ENCODE measurements at places on chromosomes 16 and 17.
A peak's percentile ranks its signal among the peaks of the same experiment; 100 is the strongest.

- no peak for DNase-seq
Measured at GRCh38 chr16:88007321-88007731, 56.1 kb downstream of the BANP start.

DNA sequence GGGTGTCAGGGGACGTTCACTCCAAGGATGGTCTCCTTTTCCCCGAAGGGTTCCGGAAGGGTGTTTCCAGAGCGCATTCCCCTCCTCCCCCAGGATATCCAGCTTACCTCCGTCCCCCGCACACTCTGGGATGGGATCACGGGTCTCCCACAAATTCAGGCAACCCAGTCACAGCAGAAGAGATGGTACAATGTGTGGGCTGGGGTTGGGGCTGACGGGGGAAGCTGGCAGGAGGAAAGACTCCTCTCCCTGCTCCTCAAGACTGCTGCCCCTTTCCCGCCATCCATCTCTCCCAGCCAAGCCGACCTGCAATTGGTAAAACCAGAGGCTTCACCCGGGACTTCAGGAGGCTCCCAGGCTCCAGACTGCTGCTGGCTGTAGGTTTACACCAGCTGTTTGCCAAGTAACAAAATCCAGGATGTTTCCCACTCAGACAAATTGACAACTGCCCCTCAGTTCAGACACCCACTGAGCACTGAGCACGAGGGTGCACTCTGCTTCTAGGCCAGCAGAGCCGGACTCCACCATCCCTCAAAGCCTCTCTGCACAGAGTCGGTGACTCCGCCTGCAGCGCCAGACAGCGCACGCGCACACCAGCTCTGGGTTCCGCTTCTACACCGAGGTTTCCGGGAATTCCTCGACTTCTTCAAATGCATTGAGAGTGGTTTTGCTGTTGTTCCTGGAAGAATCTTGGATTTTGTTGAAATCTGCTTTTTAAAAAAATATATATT lies 37.7 kb downstream of the ASPA start:
- no peak for DNase-seq

DNA sequence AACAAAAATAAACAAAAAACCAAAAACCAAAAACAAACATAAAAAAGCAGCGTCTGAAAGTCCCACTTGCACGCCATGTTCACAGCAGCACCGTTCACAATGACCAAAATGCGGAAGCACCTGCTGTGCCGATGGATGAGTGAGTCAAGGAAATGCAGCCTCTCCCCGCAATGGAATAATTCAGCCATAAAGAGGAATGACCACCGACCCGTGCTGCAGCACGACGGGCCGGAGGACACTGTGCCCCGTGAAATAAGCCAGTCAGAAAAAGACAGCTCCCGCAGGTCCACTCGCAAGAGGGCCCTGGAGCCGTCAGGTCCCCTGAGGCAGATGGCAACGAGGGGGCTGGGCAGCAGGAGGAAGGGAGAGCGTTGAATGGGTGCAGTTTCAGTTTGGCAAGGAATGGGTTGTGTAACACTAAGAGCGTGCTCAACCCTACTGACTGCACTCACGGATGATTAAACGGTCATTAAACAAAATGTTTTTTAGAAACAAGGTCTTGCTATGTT lies 5.1 kb downstream of the CLCN7 start:
- no peak for DNase-seq

DNA sequence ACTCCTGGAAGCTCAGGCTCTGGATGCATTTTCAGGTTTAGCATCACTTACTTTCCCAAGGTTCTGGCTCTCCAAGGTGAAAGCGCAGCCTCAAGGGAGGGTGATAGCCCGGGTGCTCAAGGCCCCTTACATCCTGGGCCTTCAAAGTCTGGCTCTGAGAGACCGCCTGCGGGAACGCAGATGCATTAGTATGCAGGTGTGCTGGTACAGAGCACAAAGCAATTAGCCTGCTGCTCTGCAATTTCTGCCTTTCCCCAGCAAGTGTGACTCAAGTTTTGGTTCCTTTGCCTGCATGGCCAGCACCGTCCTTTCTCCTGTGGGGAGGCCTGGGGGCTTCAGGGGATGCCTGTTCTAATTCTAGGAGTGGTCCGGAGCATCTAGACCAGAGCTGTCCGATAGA lies 116.2 kb downstream of the AATF start:
- DNase-seq: no peak

- DNase-seq: no peak
Measured at GRCh38 chr17:19415311-19415710, 4.3 kb downstream of the RNF112 start.

- DNase-seq: no peak
Measured at GRCh38 chr17:62641153-62641552, 13.7 kb downstream of the MRC2 start.

GRCh38 chr16:800834-801511 lies 439 bp upstream of the GNG13 start:
- no peak for DNase-seq

GRCh38 chr17:79485419-79485985 lies 125.3 kb downstream of the RBFOX3 start:
- no peak for DNase-seq

DNA sequence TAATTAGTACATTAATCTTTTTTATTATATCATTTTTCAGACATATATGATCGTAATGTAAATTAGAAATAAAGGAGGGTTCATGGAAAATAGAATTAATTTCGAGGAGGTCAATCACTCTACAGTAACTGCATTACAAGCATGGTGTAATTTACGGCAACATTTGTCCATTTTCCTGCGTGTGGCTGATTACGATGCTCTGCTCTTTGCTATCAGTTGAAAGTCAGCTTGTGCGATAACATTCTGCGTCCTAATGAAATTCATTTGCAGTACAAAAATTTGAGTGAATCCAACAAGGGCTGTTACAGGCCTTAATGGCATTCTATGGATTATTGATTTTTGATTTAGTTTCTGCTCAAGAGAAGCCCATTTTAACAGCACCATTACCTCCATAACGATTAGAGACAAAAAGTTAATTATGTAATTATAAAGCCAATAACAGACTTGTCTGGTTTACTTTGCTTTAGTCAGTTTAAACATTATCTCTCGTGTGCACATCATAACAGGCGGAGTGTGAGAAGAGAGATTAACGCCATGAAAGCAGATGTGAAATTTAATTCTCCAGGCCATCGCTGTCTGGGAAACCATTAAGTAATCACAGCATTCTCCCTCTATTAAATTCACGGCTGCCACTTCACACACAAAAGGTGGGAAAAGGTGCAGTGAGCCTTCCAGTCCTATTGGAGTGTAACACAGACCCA lies 256.4 kb upstream of the IRX3 start:
- no peak for DNase-seq

DNA sequence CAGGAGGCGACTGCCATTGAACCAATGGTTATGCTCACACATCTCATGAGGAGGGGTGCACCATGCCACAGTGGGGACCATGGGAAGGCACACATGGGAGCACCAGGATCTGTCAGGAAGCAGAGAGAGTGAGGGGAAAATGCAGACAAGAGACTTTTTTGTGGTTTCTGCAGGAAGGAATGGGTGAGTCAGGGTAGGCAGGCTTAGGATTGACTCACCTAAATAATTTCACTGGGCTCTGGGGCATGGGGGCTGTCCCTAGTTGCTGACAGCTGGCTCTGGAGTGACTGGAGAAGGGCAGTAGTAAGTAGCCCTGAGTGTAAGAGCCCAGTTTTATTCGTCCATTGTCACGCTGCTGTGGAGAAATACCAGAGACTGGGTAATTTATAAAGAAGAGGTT lies 202.4 kb downstream of the AXIN2 start:
- DNase-seq: peak; percentile 90

DNA sequence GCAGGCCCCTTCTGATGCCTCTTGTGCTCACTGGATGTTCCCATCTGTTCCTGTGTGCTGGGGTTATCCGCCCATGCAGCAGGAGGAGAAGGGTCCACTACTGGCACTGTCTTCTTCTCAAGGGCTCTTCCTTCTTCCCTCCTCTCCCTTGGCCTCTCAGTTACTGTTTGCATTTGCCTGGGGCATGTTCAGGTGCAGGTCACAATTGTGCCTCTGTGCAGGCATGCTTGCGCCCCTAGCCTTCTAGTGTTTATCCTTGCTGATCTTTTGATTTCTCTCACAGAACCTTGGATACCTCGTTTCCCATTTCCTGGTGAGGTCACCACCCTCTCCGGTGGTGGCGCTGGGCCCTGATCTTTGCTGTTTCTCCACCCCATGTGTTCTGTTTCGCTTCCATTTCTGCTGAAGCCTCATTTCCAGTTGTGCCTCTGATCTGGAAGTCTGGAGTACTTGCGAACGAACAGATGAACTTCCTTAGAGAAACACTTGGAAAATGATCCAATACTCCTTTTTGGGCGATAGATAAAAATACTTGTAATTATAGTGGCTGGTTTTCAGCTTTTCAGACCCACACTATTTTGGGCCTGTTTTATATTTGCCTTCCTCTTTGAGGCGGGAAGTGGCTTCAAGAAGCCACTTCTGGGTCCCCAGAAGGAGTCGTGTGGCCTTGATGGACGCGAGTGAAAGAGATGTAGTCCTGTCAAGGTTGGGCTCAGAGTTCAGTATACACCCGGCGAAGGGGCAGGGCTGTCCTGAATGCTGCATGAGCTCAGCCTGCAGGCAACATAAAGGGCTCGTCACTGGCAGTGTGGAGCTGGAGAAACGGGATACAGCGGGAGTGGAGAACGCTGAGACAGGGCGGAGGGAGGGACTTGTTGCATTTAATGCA lies 312.9 kb downstream of the SNX29 start:
- no peak for DNase-seq

DNA sequence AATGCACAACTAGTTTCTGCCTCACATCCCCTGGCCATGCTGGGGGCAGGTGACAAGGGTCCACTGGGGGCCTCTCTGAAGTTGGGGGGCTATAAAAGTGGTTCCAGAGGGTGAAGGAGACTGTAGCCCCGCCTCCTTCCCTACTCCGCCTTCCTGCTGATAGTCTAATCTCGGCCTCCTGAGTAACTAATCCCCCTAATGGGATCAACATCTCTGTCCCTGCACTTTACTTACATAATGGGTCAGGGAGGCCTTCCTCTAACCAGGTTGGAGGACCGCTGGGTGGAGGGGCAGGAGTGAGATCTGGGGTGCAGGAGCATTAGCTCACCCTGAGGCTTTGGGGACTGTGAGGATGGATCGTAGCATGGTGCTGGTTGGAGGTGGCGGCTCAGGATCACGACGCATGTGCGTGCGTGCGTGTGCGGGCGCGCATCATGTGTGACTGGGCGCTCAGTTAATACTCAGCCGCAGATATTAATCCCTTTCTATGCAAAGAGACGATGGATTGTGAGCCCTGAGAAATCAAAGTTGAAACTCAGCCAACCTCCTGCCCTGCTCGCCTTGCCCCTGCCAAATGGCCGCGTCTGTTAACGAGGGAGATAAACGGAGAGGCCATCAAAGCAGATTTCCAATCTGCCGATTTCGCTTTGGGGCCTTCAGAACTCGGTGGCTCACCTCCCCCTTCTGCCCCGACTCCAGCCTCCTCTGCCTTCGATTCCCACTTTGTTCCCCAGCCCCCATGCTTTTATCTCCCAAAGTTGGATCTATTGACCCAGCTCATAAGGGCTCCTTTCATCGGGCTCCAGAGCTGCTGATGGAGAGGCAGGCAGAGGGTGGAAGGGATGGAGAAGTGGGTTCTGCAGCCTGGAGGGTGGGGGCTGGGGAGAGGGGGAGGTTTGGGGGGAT lies 107.3 kb downstream of the SDK2 start:
- no peak for DNase-seq

DNA sequence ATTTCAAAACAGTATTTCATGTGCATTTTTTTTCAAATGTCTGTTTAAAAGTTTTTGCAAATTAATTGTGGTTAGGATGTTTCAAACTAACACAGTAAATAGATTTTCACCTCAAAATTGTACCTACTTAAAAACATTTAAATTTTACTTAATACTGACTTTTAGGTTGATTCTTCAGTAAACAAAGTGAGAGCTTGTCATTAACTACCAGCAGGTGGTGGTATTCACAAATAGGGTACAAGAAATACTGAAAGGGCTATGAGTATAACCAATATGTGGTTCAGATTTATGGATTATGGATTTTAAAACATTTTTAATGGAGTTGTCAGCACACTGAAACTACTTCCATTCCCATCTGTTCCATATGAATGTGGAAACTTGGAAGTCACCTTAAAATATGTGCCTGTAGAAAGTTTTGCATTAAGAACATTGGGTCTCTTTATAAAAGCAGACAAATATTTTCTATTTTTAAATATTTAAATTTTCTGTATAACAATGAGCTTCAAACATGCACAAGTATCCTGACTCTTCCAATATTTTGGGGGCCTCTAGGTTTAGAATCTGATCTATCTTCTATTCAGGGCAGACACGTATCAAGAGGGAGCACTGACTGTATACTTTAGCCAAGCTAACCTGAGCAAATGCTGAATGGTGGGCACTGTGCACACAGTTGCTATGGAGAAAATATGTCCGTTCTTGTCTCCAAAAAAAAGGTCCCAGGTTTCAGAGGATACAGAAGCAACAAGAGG lies 155.6 kb downstream of the SNX11 start:
- DNase-seq: no peak

DNA sequence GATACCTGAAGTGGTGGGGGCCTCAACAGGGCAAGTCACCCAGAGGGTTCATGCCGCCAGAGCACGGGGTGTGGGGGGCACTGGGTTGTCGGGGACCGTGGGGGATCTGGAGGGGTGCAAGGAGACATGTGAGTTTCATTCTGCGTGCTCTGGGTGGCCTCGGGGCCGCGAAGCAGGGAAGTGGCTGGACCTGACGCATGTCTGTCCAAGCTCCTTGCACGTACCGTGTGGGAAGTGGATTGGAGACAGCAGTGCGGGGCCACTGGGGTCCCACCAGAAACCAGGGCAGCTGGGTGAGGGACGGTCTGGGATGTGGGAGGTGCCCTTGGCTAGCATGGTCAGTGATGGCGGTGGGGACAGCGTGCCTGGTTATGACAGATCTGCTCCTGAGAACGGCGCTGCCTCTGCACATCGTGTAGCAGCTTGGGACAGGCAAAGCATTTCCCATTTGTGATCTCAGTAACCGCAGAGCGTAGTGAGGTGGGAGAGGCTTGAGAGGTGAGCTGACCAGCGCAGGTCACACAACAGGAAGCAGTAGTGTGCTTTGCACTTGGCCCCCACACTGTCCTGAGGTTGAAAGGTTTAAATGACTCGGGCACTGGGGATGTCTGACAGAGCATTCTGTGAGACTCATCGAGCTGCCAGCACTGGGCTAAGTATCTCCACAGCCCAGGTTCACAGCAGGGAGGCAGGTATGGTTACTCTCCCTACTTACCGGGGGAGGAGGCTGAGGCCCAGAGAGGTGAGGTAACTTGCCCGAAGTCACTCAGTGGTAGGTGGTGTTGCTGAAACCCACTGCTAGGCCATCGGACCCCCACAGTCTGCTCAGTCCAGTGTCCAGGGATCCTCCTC lies 114.4 kb downstream of the SOCS1 start:
- no peak for DNase-seq

DNA sequence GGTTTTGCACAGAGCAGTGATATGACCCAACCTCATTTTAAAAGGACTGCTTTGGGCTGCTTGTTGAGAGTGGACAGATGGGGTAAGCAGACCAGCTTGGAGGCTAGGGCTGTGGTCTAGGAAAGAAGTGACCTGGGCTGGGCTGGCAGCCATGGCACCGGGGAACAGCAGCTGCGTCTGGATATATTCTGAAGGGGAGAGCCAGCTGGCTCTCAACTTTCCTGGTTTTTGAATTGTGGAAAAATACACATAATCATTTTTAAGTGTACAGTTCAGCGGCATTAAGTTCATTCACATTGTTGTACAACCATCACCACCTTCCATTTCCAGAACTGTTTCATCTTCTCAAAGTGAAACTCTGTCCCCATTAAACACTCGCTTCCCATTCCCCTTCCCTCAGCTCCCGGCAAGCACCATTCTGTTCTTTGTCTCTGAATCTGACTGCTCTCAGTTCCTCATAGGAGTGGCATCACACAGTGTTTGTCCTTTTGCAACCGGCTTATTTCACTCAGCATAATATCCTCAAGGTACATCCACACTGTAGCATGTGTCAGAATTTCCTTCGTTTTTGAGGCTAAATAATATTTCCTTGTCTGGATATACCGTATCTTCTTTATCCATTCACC lies 113.2 kb downstream of the SPECC1 start:
- no peak for DNase-seq
